Neural crest cell (in vitro differentiated cells): ENCODE measurements at places on chromosomes 1 and 21. TPM values are rescaled to one million over a fixed set of nuclear protein-coding genes. Genes with fewer than 3 reads are reported as not detected.

DNA sequence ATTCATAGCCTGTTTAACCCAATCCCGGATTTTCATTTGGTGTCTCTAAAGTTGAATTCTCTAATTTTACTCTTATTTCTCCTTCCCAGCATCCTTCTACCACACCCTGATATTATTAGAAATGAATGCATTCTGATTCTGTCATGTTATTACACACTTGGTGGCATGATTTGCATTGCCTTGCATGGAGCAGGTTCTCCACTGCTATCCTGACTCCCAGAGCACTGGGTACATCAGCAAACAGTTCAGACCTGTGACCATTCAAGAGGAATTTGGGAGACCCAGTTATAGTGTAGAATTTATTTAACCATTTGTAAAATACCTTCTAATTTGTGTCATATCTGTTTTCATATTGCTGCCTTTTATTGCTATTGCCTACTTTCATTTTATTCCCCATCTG, 2.6 kb downstream of the LRRC8B start:
- DNase-seq, result no peak

GRCh38 chr1:245298781-245299180, 144.0 kb downstream of the KIF26B start:
- DNase-seq, result no peak

DNA sequence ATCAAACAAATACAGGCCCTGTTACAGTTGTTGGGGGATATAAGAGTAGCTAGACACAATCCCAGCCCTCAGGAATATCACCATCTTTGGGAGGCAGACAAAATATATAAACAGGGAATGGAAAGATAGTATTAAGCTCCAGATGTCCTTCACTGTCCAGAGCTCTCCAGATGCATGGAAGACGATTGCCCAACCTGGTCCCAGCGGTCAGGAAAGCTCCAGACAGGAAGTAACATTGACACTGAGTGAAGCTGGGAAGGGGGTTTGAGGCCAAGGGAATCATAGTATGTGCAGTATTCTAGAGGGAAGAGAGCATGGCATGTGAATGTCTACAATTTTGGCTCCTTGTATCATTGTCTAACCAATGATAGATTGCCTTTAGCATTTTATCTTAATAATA, 173.9 kb upstream of the HOOK1 start:
- DNase-seq, result no peak

The CR1L gene
- total RNA-seq, result not detected in 2 replicates

The CCSAP gene
- total RNA-seq, result 9.1 and 10.1 TPM in 2 replicates

The MYOG gene
- total RNA-seq, result not detected in 2 replicates

The FAM3B gene
- total RNA-seq, result 0.23 TPM in 1 of 2 replicates, not detected in the other

The RXFP4 gene
- total RNA-seq, result not detected in 2 replicates
